ENCODE measurements at places on chromosomes 12 and 14.
A peak's percentile ranks its signal among the peaks of the same experiment; 100 is the strongest.

- no peak for DNase-seq
Measured at GRCh38 chr14:68908803-68909202, 70.3 kb downstream of the ACTN1 start.

GRCh38 chr12:43835264-43835655 lies 621 bp upstream of the TMEM117 start:
- DNase-seq = no peak

DNA sequence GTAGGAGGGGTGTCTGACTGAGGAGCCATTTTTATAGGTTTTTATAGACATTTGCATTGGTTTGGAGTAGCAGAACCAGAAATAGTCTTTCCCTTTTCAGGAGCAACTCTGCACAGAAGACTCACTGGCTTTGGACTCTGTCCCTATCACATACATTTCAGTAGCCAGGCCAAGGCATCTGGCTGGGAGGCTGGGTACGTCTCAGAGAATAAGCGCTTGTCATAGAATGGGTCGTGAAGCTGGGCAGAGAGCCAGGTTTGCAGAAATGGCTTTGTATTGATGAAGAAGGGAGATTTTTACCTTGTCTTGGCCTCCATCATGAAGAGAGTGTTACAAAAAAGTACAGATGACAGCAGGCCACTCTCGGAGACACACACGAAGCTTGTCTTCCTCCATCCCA lies 98.6 kb downstream of the CACNA1C start:
- DNase-seq = no peak

DNA sequence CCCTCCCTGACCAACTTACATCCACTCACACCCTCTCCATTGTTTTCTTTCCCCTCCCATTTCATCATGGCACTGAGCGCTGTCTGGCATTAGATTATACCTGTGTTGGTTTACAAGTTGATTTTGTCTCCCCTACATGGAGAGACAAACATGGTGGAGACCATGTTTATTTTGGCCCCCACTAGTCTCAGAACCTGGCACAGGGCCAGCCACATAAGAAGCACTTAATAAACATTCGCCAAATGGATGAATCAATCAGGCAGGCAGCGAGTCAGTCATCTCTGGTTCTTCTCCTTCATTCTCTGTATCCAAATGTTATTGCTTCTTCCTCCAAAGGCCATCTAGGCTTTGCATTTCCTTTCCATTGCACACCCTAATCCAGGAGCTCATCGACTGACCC lies 177.4 kb downstream of the DPF3 start:
- no peak for DNase-seq

- DNase-seq = no peak
Measured at GRCh38 chr12:47088021-47088944, 8.5 kb upstream of the AMIGO2 start.

- DNase-seq = no peak
Measured at GRCh38 chr12:40917561-40917960, 225.3 kb downstream of the CNTN1 start.

DNA sequence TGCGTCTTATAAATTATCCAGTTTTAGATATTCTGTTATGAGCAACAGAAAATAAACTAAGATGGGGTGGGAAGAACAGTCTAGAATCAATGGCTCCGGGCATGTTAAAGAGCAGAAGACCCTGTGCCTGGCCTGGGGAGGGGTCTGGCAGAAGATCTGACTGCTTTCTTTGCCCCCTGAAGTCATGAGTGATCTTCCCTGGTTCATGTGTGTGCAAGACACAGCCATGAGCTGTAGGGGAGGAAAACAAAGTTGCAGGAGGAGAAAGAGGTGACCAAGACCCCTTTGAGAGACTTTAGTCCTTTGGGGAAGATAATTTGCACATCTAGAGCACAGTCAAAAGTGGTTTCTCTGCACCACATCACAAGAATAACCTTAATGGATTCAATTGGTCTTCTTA lies 4.8 kb downstream of the LACRT start:
- no peak for DNase-seq

GRCh38 chr12:127809275-127809674 lies 457.7 kb upstream of the TMEM132C start:
- DNase-seq = peak; percentile 31

- DNase-seq = no peak
Measured at GRCh38 chr12:102645968-102646367, 165.6 kb upstream of the IGF1 start.

- DNase-seq = no peak
Measured at GRCh38 chr12:116391501-116391900, 114.0 kb upstream of the MED13L start.

DNA sequence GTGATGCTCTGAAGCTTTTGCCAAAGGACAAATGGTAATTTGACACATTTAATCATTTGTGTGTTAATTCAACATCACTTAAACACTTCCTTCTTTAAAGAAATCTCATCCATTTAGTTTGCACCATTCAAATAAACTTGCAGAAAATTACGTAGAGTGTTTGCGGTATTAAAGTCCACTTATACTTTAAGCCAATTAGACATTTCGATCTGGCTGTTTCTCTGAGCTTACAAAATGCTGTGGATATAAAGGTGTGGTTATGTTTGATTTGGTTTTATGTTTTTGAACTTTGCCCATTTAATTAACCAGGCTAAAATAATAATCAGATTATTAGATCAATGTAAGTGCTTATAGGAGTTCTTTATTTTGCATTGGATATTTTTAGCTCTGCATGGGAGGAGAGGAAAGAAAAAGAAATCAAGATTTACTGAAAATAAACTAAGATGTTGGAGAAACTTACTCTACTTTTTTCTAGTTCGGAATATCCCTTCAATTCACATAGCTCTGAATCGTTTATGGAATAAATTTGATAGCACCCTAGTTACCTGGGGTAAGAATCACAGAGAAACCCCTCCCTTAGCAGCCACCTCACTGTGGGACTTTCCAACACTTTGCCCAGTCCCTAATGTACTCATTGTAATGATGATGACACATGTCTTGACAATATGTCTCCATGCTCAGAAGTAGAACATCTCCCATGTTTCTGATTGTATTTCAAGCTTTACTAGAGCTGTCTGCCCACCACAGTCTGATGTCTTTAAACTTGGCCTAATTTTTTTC lies 268.0 kb downstream of the BTG1 start:
- no peak for DNase-seq

GRCh38 chr12:55703901-55704761 lies 3.6 kb downstream of the ITGA7 start:
- no peak for DNase-seq

- DNase-seq = no peak
Measured at GRCh38 chr12:122116707-122117535, 38.4 kb downstream of the MLXIP start.

GRCh38 chr12:13788626-13789025 lies 192.8 kb downstream of the GRIN2B start:
- no peak for DNase-seq

GRCh38 chr12:102478405-102479098 lies 1.8 kb downstream of the IGF1 start:
- no peak for DNase-seq

- DNase-seq = peak; percentile 73
Measured at GRCh38 chr14:90675399-90675798, 140.8 kb downstream of the TTC7B start.

DNA sequence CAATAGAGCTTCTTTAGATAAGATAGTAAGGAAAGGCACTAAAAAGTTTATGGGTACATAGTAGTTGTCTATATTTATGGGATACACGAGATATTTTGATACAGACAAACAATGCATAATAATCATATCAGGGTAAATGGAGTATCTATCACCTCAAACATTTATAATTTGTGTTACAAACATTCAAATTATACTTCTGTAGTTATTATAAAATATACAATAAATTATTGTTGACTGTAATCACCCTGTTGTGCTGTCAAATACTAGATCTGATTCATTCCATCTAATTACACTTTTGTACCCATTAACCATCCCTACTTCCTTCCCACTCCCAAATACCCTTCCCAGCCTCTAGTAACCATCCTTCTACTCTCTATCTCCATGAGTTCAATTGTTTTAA lies 179.7 kb downstream of the FOXG1 start:
- DNase-seq = no peak

DNA sequence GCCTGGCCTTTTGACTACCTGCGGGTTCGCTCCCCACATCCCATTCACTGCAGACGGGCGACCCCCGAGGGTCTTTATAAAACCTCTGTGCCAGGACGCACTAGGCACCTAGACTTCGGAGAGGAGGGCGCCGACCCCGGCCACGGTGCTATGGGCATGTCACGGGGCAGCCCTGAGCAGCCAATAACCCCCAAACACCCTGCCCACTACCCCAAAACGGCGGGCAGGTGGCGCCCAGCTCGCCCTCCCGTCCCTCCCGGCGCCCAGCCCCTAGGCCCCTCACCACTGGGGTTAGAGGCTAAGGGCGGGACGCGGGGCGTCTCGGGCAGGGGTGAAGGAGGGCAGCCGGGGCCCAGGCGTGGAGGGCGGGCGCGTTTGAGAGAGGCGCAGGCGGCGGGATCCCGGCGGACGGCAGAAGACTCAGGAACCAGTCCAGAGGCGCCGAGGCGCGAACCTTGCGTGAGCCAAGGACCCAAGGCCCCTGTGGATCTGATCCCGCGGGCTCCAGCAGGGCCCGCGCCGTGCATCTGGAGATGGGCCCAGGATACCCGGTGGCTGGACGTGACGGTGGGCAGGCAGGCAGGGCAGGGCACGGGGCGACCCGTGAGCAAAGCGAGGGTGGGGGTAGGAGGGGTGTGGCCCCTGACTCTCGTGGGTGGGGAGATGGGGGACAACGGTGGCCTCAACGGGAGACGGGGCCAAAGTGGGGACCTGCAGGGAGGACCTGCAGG lies 11.1 kb downstream of the KRT85 start:
- no peak for DNase-seq

- no peak for DNase-seq
Measured at GRCh38 chr14:100017553-100017952, 47.7 kb upstream of the EVL start.

DNA sequence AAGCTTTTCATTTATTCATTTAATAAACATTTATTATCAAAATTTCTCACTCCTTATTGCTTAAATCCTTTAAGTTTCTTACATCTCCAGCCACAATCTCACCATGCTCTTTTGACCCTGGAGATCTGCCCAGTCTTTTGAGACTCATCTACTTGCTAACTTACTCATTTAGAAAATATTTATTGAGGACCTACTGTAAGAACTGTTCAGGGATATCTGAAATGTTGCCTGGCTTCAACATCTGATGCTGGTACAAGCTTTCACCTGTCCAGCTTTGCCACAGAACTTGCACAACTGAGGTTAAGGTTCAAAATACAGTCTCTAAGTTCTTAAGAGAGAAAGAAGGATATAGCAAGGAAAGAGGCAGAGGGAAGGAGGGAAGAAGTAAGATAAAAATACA lies 17.5 kb upstream of the GXYLT1 start:
- no peak for DNase-seq

DNA sequence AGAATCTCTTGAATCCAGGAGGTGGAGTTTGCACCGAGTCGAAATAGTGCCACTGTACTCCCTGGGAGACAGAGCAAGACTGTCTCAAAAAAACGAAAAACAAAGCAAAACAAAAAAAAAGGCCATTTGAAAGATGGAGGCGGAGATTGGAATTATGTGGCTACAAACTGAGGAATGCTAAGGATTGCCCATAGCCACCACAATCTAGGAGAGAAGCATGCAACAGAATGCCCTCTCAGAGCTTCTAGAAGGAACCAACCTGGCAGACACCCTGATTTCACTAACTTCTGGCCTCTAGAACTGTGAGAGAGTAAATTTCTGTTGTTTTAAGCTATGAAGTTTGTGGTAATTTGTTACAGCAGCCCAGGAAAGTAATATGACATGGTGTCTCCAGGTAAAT lies 50.1 kb upstream of the LIMA1 start:
- DNase-seq = peak; percentile 76

- DNase-seq = no peak
Measured at GRCh38 chr14:94343238-94344005, 20.3 kb upstream of the SERPINA6 start.

DNA sequence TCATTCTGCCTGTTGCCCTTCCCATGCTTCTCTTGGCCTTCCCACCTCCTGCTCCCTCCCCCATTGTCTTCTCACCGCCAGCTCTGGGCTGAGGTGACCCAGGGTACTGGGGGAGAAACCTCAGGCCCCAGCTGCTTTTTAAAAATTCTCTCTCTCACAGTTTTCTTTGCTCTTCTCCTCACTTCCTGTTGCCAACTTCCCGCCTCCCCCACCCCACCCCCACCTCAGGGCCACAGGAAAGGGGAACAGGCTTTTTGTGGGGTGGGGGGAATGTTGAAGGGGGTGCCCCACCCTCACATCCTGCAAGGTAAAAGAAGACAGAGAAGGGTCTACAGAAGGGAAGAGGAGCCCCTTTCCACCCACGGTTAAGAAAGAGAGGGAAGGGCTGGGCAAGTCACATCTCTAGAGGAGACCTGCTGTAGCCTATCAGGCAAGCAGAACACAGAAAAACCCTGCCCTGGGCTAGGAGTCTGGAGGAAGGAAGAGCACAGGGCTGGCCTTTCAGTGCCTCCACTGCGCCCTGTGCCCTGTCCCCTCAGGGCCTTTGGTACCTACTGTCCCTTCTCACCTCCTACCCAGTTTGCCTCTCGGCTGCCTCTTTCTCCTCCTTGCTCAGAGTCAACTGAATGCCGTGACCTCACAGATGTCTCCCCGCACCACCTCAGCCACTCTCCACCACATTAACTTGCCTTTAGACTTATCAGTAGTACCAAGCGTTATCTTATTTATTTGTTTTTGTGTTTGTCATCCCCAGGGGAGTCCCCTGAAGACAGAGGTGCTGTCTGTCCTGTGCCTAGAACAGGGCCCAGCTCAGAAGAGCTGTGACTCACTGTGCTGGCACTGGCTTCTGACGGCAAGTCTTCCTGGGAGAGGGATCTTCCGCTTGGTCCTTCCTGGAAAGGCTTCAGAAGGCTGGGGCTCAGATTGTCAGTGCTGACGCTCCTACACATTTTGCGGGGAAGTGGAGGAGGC lies 1.7 kb downstream of the ARHGAP9 start:
- no peak for DNase-seq

DNA sequence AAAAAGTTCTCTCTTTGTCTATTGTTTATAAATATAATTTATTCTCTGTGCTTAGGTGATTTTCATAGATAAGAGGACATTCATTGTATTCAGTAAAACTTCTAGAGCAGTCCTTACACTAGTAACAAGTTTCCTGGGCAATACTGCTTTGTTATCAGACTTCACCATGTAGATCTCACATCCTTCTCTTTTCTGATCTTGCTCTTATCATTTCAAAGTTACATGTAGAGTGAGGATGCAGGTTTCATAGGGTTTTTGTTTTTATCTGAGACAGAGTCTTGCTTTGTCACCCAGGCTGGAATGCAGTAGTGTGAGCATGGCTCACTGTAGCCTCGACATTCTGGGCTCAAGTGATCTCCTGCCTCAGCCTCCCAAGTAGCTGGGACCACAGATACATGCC lies 789.5 kb downstream of the DIO2 start:
- no peak for DNase-seq

GRCh38 chr14:86944434-86944833 lies 1048.5 kb downstream of the GALC start:
- no peak for DNase-seq

- DNase-seq = no peak
Measured at GRCh38 chr12:10171973-10172728, at the start of gene OLR1. TSS of gene OLR1 (minus strand) at chr12:10172132. CDS start at chr12:10172077, 55 bp downstream.

- no peak for DNase-seq
Measured at GRCh38 chr12:29754235-29755189, 29.2 kb downstream of the TMTC1 start.

GRCh38 chr12:64172143-64172970 lies 49.7 kb downstream of the KICS2 start:
- no peak for DNase-seq

Data from GM03348 (cell line).